Globus pallidus (tissue), 1 donor: ENCODE measurements at places on chromosomes 5 and 9.
A peak's percentile ranks its signal among the peaks of the same experiment; 100 is the strongest.

DNA sequence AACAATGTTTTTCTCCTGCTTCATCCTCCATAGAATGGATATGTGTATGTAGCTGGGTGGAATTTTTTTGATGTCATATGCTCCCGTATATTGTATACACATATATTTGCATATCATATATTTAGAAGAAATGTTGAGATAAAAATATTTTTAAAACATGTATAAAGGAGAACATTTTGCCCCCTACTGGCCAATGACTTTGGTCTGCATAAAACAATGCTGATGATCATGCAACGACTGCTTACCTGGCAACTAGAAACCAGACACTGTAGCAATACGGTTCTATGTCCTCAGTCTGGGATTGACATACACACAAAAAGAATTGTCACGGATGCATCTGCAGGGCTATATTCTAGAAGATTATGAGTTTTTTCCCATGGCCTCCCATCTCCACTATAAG lies 503.6 kb downstream of the ELAVL2 start:
- DNase-seq = no peak

DNA sequence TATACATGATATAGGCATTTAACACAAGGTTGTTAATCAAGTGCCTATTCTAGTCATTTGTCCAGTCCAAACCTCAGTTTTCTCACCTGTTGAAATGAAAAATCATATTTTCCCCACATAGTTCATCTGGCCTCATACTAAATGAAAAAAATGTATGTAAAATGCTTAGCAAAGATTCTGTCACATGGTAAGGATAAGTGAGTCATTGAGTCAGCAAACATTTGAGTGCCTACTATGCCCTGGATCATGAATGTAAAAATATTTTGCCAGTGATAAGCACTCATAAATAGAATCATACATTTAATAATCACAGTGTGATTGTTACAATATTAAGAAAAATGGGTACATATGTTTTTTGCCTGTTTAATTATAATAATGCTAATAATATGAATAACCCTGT lies 181.2 kb upstream of the PAPPA start:
- no peak for DNase-seq

- DNase-seq = no peak
These were observed 125.2 kb downstream of the ZNF354C start for GRCh38 chr5:179185256-179185940.

- DNase-seq = no peak
These were observed 19.5 kb downstream of the IL9 start for GRCh38 chr5:135876146-135876545.

DNA sequence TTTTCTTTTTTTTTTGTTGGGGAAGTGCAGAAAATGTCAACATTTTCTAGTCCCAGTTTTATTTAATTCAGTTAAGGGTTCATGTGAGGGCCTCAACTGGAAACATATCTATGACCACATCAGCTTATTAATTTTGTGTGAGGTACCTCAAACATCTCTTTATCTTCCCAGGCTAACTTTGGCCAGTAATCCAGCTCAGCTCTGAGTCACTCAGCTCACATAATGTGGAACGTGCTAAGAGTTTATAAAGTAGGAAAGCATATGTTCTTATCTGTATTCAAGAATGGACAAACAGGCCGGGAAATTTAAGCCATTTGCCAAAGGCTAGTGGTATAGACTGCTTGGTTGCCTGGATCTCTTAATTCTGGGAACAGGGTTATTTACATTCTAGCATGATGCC lies 118.4 kb downstream of the INSYN2B start:
- DNase-seq = no peak

DNA sequence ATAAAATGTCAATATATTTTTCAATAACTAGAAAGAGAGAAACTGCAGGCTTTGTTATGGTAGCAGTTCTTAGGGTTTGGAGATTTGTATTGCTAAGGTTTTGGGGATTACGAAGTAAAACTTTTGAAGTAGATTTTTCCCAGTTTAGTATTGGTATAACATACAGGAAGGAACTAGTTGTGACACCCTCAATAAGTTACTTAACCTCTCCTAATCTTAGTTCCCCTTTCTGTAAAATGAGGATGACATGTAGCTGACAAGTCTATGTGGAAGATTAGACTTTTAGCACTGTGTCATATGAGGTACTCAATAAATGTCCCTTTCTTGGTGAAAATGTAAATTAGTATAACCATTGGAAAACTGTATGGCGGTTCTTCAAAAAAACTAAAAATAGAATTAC lies 73.4 kb upstream of the ATG10 start:
- DNase-seq = no peak

DNA sequence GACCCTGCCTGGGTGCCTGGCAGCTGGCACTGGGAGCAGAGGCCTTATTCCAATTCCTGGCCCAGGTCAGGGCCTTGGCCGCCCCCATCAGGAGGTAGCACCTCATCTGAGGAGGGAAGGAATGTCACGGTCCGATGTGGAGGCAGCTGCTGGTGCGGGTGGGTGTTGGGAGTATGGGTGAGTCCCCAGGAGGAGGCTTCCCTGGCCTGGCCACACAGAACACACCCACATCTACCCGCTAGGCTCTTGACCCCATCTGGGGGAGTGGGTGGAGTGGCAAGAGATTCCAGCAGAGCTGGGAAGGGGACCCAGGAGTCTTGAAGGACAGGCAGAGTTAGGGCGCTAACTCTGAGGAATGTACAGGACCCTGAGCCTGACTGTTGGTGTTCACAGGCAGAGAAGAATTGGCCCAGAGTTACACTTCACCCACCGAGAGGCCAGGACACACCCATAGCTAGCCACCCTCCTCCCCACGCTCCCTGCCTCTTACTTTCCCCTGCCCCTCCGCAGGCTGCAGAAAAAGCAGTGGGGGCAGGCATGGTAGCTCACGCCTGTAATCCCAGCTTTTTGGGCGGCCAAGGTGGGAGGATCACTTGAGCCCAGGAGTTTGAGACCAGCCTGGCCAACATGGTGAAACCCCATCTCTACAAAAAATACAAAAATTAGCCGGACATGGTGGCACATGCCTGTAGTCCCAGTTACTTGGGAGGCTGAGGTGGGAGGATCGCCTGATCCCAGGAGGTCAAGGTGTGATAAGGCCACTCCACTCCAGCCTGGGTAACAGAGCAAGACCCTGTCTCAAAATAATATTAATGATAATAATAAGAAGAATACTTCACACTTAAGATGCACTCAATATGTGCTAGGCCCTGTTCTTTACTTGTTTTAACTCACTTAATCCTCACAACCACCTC lies 6.0 kb downstream of the OLFML2A start:
- DNase-seq = no peak

DNA sequence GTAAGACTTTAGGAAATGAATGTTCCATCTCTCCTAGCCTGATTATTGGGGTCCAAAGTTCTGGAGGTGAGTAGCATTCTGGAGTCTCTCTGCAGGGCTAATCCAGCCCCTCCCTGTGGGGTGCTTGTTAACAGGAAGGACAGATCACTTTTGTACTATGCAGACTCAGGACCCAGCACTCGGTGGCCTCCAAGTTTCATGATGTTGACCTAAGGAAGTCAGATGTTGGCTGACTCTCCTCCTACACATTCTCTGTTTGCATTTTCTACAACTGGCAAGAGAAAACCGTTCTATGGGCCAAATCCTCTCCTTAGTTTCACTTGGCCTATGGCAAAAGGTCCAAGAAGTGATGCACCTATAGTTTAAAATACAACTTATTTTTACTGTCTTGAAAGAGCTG lies 5.5 kb upstream of the PDE8B start:
- DNase-seq = no peak

- DNase-seq = no peak
These were observed 32.4 kb downstream of the SLC9A3 start for GRCh38 chr5:491856-492155.

- no peak for DNase-seq
These were observed 505.0 kb downstream of the SPOCK1 start for GRCh38 chr5:136994154-136994553.

DNA sequence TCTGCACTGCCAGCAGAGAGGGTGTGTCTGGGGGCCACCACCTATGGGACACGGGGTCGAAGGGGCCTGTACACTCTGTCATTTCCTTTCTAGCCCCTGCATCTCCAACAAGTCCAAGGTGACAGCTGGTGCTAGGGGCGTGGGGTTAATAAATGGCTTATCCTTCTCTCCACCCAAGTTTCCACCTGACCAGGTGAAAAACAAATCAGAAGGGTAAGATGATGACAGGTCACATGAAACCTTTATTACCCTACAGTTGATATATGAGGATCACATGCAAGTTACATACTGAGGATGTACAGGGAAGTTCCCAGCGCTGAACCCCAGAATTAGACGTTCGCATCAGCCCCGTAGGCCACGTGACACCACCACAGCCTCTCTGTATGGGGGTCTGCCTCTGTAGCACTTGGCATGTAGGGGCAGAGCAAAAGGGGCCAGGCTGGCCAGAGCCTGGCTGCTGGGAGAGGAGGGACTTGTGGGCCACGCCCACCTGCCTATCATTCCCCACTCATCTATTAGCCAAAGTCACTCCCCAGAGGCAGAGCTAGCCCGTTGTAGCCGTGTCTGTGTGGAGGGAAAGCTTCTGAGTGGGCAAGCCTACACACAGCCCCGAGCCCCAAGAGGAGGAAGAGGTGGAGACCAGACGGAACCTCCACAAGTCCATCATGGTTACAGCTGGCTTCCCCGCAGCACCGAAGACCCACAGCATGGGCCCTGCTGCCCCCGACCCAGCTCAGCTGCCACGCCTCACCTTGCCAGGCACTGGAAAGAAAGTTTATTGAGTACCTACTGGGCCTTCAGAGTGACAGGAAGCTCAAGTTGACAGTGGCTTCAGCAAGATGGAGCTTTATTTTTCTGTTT lies 2.2 kb downstream of the TMEM141 start:
- DNase-seq = no peak

DNA sequence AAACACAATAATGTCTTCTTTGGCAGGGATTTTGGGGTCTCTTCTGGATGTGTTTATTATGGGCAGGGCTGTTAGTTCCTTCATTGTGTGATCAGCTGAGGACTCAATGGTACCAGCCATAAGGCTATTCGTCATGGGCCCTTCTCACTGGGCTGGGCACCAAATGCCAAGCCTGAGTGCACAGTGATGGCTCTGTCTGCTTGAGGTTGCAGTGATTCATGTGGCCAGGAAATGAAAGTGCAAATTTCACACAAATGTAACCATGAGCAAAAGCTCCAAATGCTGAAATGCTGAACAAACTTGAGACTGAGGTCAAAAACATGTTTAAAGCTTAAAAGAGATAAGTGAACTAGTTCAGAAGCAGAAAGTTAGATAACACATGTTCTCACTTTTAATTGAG lies 191.0 kb downstream of the TARS1 start:
- no peak for DNase-seq

GRCh38 chr9:68709291-68710110 lies 4.5 kb downstream of the PIP5K1B start:
- no peak for DNase-seq

DNA sequence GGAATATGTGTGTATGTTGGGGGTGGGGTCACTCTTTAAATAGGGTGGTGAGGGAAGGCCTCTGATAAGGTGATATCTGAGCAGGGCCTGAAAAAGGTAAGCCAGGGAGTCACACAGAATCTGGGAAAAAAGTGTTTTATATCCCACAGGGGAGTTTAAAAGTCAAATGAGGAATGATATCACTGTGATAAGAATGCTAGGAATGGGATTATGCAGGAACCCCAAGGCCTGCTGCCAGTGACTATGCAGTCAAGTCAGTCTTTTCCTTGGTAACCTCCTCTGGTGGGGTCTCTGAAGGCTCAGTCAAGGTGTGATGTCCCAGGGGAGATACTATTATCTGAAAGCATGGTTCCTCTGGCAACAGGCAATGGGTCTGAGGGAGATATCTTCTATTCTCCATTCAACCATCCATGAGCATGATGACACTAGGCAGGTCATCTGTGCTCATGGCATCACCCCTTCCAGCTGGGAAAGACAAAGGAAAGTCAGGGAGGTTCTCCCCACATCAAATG lies 53.5 kb downstream of the GRIA1 start:
- no peak for DNase-seq

DNA sequence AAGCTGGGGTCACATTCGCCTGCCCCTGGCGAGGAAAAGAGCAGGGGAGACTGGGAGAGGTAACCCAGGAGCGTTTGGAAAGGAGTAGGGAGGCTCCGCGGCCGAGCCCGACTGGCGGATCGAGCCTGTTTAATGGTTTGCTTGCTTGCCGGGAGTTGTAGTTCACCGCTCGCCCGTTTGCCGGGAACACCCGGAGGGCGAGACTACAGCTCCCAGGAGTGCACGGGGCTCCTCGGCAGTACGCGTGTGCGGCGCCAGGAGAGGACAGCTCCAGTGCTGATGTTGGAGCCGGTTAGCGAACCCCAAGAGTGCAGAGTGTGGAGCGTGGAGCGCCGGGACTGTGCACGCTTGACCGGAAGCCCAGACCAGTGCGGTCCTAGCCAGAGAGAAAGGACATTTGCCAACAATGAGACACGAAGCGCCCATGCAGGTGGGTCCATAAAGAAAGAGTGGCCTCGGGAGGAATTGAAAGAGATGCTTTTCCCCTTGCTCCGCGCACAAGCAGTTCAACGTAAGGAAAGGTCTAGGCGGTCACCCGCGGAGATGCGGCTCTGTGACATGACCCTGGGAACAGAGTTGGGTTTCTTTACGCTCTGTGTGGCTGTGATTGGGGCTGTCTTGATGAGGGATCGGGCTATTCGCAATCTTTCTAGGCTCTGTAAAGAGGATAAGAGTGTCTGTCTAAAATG lies at the start of gene RAB3C:
Gene RAB3C, plus strand, starts transcription at position 273 of the 689 bp plus-strand sequence. Its CDS starts 134 bp downstream, at position 407.
- peak; percentile 90 for DNase-seq
